HAP-1 (cell line): ENCODE measurements at places on chromosomes 4 and X.
A peak's percentile ranks its signal among the peaks of the same experiment; 100 is the strongest.

DNA sequence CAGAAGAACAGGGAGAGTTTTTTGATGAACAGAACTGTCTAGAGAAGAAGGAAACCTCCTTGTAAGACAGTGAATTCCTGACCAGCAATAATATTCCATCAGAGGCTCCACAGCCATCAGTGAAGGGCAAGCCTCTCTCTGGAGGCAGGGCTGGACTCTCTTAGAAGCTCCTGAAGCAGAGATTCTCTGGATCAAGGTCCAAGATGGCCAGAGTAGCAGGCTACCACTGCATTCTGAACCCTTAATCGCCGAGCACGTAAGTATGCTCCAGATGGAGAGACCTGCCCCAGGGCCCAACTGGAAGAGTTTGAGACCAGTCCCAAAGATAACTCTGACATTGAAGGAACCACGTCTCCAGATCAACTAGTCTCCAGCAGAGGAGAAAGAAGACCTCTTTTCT is 16.4 kb downstream of the GABRE start:
- DNase-seq, result no peak

GRCh38 chrX:72312311-72312940 is 6.7 kb upstream of the CITED1 start:
- DNase-seq, result no peak

- DNase-seq, result no peak
Observed at GRCh38 chr4:75343333-75343732, 170.9 kb downstream of the RCHY1 start.

- peak; percentile 60 for DNase-seq
Observed at GRCh38 chrX:107731831-107732502, 43.6 kb downstream of the TSC22D3 start.

DNA sequence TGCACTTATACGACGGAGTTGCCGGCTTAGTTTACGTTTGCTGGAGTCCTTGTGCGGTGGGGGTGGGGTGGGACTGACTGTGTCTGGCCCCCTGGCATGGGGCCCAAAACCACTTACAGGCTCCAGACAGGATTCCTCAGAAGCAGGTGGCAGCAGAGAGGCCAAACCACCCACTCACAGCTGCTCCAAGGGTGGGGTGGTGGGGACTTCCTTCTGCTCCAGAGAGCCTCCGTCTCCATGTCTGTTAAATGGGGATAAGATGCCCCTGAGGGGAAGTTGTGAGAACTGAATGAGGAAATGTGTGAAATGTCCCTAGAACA is 36.7 kb downstream of the PSAPL1 start:
- no peak for DNase-seq

- no peak for DNase-seq
Observed at GRCh38 chr4:87843936-87844335, 11.2 kb downstream of the MEPE start.

DNA sequence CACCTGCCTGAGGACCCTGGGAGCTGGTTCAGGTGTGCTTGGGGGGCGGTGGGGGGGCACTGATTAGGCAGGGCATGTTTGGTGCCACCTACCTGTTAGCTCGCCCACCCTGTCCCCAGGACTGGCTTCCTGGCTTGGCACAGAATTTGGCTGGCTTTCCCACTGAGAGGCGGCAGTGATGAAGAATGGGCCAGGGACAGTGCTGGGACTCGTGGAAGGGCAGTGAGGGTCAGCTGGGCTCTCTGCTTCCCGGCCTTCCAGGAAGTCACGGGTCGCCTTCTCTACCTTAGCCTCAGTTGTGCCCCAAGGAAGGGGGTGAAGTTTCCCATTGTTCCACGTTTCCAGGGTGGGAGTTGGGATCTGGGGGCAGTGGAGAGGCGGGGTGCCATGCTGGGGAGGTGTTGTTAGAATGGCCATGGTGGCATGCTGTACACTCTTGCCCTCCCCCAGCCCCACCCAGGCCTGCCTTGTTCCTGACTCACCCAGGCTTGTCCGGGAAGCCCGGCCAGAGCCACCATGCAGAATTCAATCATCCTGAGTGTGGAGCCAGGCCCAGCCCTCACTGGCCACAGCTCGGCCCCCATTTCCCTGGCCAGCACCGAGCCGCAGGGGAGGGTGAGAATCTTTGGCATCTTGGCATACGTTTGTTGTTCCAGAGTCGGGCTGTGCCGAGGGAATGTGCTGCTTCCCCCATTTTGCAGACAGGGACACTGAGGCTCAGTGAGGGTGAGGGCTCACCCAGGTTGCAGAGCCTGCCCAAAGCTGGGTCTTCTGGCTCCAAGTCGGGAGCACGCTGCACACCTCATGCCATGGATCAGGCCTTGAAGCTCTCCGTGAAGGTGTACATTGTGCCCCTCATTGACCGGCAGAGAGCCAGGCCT is 21.9 kb upstream of the GPR78 start:
- DNase-seq, result no peak

- DNase-seq, result no peak
Observed at GRCh38 chrX:63922221-63922620, 137.2 kb upstream of the ARHGEF9 start.

DNA sequence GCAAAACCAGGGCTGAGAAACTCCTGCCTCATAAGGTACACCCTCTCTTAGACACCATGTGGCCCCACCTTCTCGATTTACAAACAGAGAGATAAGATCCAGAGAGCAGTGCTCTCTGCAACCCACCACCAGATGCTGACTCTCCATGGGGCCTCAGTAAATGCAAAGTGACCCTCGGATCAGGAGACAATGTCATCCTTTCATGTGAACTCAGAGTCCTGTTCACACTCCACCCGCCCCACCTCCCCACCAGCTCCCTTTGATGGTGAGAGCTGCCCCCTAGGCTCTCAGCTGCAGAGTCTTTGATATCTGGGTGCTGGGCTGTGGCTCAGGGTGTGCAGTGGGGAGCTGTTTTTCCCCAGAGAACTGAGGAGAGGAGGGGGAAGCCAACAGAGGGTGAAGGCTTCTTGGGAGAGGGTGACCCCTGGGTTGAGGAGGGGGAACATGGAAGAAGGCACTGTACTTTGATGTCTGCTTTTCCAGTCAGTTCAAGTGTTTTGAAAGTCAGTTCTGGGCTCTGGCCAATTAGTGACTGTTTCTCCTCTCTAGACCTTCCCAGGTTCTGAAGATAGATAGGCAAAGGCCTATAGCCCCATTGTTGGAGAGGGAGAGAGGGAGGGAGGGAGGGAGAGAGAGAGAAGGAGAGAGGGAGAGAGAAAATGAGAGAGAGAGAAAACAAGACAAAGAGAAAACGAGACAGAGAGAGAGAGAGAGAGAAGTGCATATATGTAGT is 88.2 kb downstream of the SCD5 start:
- DNase-seq, result no peak

DNA sequence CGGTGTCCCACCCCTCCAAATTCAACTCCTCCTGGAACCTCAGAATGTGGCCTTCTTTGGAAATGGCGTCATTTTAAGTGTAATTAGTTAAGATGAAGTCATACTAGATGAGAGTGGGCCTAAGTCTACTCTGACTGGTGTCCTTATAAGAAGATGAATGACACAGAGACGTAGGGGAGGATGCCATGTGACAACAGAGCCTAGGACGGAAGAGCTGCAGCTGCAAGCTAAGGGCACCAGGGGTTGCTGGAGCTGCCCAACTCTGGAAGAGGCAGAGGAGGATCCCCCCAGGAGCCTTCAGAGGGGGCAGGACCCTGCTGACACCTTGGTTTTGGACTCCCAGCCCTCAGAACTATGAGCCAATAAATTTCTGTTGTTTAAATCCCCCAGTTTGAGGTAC is 115.1 kb downstream of the STK32B start:
- no peak for DNase-seq

GRCh38 chrX:40420899-40421729 is 159.7 kb upstream of the ATP6AP2 start:
- DNase-seq, result no peak

DNA sequence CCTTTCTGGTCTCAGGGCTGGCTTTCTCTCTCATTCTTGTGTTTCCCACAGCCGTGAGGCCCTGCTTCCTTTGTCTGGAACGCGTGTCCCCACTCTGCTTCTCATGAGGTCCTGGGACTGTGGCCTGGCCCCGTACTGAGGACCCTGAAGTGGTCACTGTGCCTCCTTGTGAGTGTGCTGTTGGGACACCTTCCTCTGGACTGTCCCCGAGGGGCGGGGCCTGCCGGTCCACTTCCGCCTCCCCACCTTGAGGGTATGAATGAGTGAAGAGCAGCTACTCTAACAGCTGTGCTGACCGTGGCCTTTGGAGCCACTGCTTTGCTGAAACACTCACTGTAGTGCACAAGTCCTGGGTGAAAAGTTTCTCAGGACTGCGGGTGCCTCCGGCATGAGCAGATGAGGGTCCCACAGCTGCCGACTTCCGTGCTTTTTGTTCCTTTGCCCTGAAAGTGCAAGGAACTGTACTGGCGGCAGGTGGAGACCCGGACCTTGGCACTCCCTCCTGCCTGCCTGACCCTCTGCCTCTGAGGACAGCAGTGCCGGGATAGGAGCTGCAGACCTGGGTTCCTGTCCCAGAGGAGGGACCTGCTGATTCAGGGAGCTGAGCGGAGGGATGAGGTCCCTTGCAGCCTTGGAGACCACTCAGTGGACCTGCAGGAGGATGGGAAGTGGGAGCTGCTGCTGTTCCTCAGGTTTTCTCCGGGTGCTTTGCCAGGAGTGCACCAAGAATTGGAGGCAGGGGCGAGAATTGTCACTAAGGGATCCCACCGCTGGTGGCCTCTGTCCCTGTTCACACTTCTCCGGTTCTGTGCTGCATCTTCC is 38.0 kb downstream of the HTT-AS start:
- DNase-seq, result no peak

- DNase-seq, result peak; percentile 56
Observed at GRCh38 chr4:159446266-159446976, 343.5 kb downstream of the RAPGEF2 start.

- DNase-seq, result no peak
Observed at GRCh38 chr4:183101956-183102480, 3.0 kb downstream of the WWC2 start.

GRCh38 chr4:81919223-81919622 is 447.5 kb upstream of the RASGEF1B start:
- peak; percentile 20 for DNase-seq

GRCh38 chrX:19548934-19549333 is 33.6 kb upstream of the MAP3K15 start:
- no peak for DNase-seq

DNA sequence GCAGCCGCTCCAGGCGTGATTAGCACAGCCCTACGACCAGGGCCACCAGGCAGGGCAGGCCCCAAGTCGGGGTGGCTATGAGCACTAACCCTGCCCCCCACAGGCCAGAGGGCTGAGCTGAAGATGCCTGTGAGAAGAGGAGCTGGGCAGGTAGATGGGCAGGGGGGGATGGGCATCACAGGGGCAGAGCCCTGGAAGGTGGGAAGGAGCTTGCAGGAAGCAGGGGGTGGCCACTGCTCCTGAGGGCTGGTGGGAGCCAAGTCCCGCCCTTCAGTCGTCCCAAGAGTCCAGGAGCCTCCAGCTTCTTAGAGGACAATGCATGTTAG is 7.3 kb upstream of the MXD4 start:
- no peak for DNase-seq

- DNase-seq, result no peak
Observed at GRCh38 chrX:23990455-23990854, 36.5 kb downstream of the KLHL15 start.

DNA sequence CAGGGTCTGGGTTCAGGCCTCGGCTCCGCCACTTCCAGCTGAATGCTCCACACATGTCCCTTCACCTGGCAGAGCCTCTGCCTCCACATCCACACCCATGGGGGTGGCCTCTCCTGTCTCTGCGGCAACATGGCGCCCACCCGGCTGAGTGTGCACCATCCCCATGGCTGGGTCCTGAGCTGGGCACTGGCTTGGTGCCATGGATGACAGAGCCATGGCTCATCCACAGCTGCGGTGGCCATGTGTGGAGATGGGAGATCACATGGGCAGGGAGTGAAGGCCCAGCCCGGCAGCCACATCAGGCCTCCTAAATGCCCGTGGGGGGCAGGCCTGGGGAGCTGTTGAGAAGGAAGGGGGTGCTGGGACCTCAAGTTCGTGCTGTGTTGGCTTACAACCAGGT is 213.7 kb downstream of the AFAP1 start:
- no peak for DNase-seq

GRCh38 chrX:129637217-129638109 is 17.3 kb downstream of the APLN start:
- peak; percentile 48 for DNase-seq

DNA sequence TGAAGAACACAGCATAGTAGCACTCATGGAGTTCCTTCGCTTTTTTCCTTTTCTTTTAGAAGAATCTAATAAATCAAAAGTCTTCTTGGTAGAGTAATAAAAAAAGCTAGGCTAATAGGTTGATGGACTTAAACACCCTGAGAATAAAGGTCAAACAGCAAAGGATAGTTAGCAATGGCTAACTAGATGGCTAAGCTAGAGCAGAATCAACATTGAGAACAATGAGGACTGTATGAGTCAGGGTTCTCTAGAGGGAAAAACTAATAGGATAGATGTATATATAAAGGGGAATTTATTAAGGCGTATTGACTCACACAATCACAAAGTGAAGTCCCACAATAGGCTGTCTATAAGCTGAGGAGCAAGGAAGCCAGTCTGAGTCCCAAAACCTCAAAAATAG is 550.9 kb downstream of the GLUD2 start:
- DNase-seq, result no peak

GRCh38 chrX:71107762-71108360 is 1.3 kb upstream of the CXorf65 start:
- no peak for DNase-seq

GRCh38 chr4:85780664-85781063 is 305.7 kb downstream of the ARHGAP24 start:
- no peak for DNase-seq

DNA sequence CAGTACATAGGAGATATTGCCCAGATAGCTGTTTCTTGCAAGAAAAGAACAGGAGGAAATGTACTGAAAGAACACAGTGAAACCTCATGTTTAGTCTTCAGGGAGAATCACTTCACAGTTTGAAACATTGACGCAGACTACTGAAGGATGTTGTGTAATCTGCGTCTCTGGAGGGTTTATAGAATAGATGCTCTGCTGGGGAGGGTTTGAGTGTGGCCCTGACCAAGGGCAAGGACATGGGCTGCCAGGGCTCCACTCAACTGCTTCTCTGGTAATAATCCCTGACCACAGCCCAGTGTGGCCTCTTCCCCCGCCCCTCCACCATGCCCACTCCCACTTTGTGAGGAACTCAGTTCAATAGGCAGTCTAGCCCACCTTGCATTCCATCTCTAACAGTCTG is 15.8 kb upstream of the ACE2 start:
- DNase-seq, result no peak

GRCh38 chrX:45765281-45765680 is 564.6 kb upstream of the DIPK2B start:
- DNase-seq, result no peak

- DNase-seq, result no peak
Observed at GRCh38 chr4:161496-162284, 37.4 kb downstream of the ZNF718 start.

DNA sequence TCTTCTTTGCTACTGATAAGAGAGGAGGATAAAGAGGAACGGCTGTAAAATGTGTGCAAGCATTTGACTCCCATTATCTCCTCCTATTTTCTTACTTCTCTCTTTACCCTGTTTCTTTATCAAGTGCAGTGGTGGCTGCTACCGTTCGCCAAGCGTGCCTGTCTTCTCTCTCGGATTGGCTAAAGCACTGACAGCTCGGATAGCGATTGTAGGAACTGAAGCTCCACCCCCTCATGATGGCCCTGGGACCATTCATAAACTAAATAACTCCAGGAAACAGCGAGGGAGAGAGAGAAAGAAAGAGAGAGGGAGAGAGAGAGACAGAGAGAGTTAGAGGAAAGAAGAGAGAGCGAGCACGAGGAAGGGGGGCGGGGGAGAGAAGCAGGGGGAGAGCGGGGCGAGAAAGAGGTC is 305 bp upstream of the MAB21L2 start:
- no peak for DNase-seq

- no peak for DNase-seq
Observed at GRCh38 chr4:133156096-133156495, 7.0 kb downstream of the PCDH10 start.
